ENCODE measurements at places on chromosomes 1 and 21.

- no peak for DNase-seq
Measured at GRCh38 chr1:118503752-118504151, 318.7 kb upstream of the SPAG17 start.

DNA sequence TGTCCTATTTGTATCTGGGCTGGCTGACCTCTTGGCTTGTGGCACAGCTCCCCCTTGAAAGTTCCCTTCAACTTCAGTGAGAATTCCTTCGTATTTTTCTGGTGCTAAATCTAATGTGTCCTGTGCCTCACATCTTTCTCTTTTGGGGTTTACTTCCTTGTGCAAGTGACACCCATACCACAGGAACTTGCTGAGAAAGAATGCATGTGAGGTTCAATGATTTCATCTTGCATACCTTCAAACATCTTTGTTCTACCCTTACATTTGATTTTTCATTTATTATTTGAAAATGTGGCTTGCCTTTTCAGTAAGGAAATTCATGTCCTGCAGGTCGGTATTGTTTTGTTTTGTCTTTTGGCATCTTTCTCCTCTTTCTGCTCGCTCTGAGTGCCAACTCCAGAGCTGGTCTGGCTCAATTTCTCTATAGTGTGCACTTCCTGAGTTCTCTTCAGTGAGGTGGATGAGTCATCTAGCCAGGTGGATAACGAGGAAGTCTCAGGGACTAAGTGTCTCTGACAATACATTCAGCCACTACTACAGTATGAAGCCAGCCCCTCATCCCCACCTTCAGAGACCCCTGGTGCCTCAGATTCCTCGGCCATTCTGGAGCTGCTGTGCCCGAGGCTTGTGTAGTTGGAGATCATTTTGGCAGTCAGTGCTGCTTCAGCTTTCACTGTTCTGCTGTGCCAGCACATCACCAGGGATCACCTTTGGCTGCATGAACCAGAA is 59.5 kb downstream of the RIPK4 start:
- DNase-seq = no peak

DNA sequence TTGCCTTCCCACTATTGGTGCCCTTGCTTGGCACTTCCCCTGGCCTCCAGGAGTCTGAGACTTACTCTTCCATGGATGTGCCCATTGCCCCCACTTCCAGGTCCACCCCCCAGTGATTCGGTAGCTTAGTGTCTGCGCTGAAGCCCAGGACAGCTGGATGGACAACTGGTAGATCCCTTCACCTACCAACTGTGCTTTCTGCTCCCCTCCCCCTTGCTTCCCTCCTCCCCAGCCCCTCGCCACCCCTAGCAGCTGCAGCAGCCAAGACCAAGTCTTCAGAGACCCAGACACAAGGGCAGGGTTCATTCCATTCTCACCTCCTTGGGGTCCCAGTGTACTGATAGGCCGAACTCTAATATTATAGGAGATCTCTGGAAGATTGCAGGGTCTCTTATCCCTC is 6.9 kb downstream of the LMNA start:
- no peak for DNase-seq

- no peak for DNase-seq
Measured at GRCh38 chr1:168803806-168804510, 75.0 kb upstream of the DPT start.

DNA sequence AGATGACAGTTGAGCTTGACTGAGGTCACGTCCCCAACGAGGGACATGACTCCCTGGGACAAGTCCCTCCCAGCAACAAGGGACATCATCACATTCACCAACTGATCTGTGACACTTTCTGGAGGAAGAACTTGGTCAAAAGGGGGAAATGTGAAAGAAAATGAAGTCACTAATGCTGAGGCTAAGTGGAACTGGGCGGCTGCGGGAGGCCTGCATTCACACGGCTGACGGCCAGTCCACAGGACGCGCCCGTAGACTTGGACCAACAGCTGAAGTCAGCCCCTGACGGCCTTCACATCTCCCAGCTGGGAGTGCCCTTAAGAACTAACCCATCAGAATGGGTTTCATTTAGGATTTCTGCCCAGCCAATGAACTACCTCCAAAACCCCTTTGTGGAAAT is 26.6 kb downstream of the POFUT2 start:
- no peak for DNase-seq

DNA sequence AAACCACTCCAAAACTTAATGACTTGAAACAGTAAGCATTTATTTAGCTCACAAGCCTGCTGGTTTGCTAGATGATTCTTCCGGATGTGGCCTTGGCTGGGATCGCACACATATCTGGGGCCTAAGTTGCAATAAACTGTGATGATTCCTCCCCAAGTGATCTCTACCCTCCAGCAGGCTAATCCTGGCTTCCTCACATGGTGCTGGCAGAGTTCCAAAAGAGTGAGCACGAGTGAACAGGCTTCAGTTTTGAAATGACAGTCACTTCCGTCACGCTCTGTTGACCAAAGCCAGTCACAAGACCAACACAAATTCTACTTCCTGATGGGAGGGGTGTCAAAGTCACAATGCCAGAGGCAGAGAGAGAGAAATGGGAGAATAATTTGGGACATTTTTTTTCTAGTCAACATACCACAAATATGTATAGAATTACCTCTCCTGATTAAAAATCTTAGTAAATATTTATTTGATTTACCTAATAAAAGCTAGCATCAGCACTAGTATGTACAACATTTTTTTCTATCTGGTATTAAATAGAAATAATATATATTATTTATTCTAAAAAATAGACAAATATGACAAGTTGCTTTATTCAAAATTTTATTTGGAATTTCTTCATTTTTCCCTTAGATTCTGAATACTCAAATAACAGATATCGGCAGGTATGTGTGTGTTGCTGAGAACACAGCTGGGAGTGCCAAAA is 292.7 kb downstream of the TPR start:
- DNase-seq = peak; percentile 66

- no peak for DNase-seq
Measured at GRCh38 chr1:244887281-244887680, 22.9 kb upstream of the HNRNPU start.

GRCh38 chr1:100387657-100388350 is 35.5 kb downstream of the CDC14A start:
- no peak for DNase-seq

DNA sequence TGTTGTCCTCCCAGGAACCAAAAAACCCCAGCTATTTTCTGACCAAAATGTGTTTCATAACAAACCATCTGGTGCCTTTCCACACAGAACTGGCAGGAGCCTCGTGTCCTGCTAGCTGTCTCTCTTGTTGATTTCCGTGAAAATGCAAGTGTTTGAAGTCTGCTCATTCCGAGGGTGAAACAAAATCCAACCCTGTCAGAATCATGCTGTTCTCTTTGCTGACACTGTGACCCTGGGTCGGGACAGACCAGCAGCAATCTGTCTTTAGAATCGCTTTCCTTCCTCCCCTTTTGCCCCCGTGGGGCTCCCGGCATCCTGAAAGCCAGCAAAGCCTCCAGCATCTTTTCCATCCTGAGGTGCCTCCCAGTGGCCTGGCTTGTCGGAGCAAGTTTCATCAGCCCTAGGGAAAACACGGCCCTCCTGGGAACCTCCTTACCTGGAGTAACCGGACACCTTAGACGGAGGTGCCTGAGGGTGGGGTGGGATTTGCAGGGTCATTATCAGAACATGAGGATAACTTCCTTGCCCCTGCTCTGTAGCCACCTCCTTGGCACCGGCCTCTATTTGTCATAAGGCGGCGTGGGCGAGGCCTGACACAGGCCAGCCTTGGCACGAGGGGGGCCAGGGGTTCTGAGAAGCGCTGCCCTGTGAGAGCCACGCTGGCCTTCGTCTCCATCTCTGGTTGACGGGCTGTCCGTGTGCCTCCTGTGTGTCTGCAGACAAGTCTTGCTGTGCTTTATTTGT is 24.9 kb downstream of the LDLRAP1 start:
- peak; percentile 84 for DNase-seq

- peak; percentile 38 for DNase-seq
Measured at GRCh38 chr1:246117066-246117791, 389.9 kb downstream of the SMYD3 start.

GRCh38 chr1:69702085-69702484 is 134.4 kb downstream of the LRRC7 start:
- DNase-seq = no peak

GRCh38 chr1:28642056-28642846 is 616 bp downstream of the TAF12 start:
- peak; percentile 21 for DNase-seq

DNA sequence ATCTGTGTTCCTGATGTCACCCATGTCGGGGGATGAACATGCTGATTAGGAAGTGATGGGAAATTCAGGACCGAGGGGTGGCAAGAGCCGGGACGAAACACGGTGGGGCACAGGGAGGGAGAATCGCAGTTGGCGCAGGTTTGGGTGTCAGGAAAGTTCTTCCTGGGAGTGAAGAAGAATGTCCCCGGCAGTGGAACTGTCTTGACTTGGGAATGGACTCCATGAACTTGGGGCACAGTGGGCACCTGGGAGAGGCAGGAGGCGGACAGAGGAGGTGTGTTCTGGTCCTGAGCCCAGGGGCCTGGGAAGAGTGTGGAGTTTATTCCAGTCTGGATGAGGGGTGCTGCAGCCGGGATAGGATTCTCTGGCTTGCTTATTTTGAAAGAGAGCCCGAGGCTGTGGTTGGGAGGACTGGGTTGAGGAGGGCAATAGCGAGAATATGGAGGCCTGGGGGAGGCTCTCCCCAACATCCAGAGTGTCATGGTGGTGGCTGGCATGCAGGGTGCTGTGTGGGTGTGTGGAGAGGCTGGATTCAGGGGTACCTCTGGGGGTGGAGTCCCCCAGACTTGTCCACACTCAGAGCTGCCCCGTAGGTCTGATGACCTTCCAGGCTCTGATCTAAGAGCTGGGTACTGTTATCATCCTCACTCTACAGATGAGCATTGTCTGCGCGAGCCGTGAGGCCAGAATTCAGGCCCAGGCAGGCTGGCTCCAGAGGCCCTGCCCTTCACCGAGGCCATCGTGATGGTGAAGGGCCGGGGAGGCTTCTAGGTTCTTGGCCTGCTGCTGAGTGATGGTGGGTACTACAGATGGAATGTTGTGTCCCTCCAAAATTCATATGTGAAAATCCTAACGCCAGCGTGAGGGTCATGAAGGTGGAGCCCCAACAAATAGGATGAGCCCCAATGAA is 274.5 kb upstream of the C1orf174 start:
- DNase-seq = no peak

DNA sequence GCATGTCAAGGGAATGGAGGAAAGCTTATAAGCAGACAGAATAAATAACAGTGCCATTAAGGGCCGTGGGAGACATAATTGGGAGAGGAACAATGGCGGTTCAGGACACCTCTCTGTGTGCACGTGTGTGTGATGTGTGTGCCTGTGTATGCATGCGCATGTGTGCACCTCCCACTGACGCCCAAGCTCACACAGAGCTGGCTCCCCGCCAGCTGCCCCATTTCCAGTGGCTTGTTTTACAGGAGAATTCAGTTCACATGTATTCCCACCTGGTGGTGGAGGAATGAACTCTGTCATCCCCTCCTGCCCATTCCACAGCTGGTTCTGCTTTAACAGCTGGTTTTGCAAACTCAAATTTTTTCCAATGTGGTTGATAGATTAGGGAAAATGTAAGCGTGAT is 262.2 kb downstream of the AJAP1 start:
- DNase-seq = no peak

DNA sequence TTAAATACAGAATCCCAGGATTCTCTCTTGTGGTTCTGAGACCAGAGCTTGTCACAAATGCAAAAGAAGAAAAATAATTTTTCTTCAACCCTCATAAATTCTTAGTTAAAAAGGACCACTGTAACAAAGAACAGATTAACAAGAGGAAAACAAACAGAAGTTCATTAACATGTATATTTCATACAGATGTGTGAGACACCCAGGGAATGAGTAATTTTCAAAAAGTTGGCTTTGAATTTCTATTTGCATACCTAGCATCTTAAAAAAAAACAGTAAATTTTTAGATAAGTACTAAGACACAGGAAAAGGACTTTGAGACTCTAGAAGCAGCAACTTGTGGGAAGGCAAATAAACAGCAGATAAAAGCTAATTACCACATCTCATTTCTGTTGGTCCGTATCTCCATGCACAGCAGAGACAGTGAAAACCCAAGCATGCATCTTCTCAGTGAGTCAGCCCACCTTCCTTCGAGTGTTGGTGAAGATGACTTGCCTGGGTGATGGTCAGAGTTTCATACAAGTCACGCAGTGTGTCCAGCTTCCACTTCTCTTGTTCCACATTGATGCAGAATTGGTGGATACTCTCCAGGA is 399.9 kb upstream of the ADAMTS5 start:
- DNase-seq = no peak

GRCh38 chr1:58466630-58467241 is 79.8 kb downstream of the OMA1 start:
- DNase-seq = no peak

DNA sequence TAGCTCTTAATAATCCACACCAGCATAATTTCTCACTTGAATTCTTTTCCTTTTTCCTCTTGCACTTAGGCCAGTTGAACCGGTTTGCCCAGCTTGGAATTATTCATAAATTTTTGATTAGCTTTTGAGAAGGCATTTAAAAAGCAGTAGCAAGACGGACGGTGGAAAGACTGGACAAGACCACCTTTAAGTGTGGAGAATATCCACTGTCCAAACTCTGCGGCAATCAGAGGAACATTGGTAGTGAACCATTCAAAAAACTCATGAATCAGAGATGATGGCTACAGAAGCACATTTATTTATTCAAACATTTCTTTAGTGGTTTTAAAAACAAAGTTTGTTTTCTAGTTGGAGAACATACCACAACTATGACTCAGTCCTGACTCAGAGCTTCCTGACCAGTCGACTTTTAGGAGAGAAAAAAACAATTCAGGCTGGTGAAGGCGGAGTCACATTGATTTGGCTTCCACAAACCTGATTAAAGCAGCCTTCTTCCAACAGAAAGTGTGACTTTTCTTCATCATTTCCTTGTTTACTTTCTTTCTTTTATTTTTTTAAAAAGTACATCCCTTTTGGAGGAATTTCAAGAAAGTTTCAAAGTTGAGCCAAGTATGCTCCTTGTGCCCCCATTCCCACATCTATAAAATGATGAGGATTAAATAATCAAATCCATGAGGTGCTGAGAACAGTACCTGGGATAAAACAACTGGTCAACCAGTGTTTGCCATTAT is 128.8 kb downstream of the ADSS2 start:
- DNase-seq = peak; percentile 94

DNA sequence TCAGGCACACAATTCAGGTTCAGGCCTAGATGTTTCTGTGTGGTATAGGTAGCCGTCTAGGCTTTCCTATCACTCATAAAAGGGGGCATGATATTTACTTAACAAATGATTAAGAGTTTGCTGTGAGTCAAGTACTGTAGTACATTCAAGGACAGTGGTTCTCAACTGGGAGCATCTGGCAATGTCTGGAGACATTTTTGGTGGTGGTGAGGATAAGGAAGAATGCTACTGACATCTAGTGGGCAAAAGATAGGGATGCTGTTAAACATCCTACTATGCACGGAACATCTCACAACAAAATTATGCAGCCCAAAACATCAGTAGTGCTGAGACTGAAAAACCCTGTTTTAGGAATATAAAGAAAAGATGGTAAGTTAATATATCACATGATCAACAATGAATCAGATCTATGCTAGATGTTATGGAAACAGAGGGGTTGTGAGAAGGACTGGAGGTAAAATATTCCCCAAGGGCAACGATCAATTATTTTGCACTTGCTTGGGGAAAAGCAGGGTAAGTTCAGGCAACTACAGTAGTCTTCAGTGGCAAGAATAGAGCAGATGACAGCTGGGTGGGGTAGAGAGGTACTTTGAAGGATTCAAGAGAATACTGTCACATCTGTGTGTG is 4.9 kb downstream of the DNTTIP2 start:
- DNase-seq = peak; percentile 34

Data from fibroblast of gingiva (primary cell).